ENCODE measurements at places on chromosomes 4 and X. TPM values are rescaled to one million over a fixed set of nuclear protein-coding genes. Genes with fewer than 3 reads are reported as not detected.

- peaks cover 9% of the 10 kb centered on the region for H3K27me3 ChIP-seq
- H3K27ac ChIP-seq = no peak overlapping the region
- no peaks in the 10 kb centered on the region for H3K36me3 ChIP-seq
- H3K4me1 ChIP-seq = no peaks in the 10 kb centered on the region
- peak; percentile 23 for DNase-seq
Observed at GRCh38 chrX:102835504-102836146, 101.4 kb upstream of the RAB40AL start.

DNA sequence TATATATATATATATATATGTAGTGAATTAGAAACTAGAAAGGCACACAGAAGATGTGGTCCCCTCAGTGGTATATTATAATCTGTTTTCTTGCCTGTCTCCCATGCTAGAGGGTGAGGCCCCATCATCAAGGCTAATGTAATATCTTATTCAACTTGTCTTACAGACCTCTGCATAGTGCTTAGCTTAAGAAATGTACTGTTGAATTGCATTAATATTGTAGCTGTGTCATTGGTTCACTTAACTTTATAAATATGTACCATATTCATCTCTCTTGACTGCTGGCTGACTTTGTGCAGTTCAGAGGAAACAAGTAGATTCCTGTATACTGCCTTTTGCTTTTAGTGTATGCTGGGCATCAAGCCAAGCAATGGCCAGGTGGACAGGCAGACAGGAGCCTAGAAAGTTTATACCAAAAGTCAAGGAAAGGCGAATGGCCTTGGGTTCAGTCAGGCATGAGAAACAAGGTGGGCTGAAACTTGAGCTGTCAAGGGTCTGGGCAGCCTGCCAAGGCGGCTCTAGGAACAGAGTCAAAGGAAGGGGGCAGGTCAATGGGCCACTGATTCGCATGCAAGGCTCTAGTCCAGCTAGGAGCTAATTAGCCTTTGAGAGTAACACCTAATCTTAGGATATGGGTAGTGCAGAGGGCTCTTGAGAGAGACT, 78.8 kb upstream of the LEF1 start:
- H3K27ac ChIP-seq = no peak overlapping the region
- H3K27me3 ChIP-seq = no peaks in the 10 kb centered on the region
- no peak overlapping the region for H3K4me3 ChIP-seq
- H3K4me1 ChIP-seq = no peaks in the 10 kb centered on the region

- H3K4me1 ChIP-seq = no peaks in the 10 kb centered on the region
- H3K27me3 ChIP-seq = no peaks in the 10 kb centered on the region
- no peak for DNase-seq
- no peak overlapping the region for H3K27ac ChIP-seq
Observed at GRCh38 chr4:94036964-94037363, 170.7 kb upstream of the SMARCAD1 start.

GRCh38 chr4:176981074-176981473, 188.4 kb upstream of the VEGFC start:
- no peaks in the 10 kb centered on the region for H3K36me3 ChIP-seq
- H3K27ac ChIP-seq = no peak overlapping the region
- no peak for DNase-seq

DNA sequence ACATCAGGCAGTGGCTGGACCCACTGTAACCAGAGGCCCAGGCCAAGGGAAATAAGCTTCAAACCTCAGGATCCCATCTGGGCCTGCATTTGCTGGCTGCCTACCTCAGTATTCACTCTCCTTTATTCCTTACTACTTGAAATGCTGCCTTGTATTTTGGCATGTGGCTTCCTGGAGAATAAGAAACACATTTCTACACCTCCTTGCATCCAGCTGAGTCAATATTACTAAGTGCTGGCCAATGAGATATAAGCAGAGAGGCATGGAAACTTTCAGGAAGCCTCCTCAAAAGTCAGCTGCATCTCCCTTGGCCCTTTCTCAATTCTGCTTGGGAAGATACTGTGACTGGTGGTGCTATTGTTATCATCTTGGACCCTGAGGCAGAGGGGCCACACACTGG, 59.8 kb upstream of the RELL1 start:
- no peaks in the 10 kb centered on the region for H3K4me1 ChIP-seq
- no peaks in the 10 kb centered on the region for H3K36me3 ChIP-seq
- no peak overlapping the region for H3K4me3 ChIP-seq
- no peak for DNase-seq
- no peaks in the 10 kb centered on the region for H3K27me3 ChIP-seq

GRCh38 chr4:105277702-105278101, 131.0 kb downstream of the TET2 start:
- DNase-seq = no peak
- H3K36me3 ChIP-seq = peaks cover 29% of the 10 kb centered on the region
- no peaks in the 10 kb centered on the region for H3K27me3 ChIP-seq
- no peaks in the 10 kb centered on the region for H3K4me1 ChIP-seq
- H3K27ac ChIP-seq = no peak overlapping the region
- H3K4me3 ChIP-seq = no peak overlapping the region

The DGKK gene
- not detected for total RNA-seq

- no peak overlapping the region for H3K4me3 ChIP-seq
- DNase-seq = no peak
- no peaks in the 10 kb centered on the region for H3K27me3 ChIP-seq
- H3K27ac ChIP-seq = no peak overlapping the region
- no peaks in the 10 kb centered on the region for H3K36me3 ChIP-seq
- H3K4me1 ChIP-seq = no peaks in the 10 kb centered on the region
Observed at GRCh38 chr4:110449947-110450346, 26.0 kb upstream of the ENPEP start.

The MAGEA9B gene
- total RNA-seq = not detected

- H3K36me3 ChIP-seq = no peaks in the 10 kb centered on the region
- H3K4me1 ChIP-seq = no peaks in the 10 kb centered on the region
- H3K27me3 ChIP-seq = no peaks in the 10 kb centered on the region
- no peak for DNase-seq
- H3K27ac ChIP-seq = no peak overlapping the region
- H3K4me3 ChIP-seq = no peak overlapping the region
Observed at GRCh38 chr4:4994312-4995097, 24.8 kb downstream of the CYTL1 start.

GRCh38 chr4:187558391-187558790, 437.2 kb upstream of the ZFP42 start:
- no peaks in the 10 kb centered on the region for H3K36me3 ChIP-seq
- no peak overlapping the region for H3K27ac ChIP-seq
- no peak for DNase-seq
- H3K4me3 ChIP-seq = no peak overlapping the region

The MAP7D2 gene
- total RNA-seq = 0.29 TPM

The OTC gene
- total RNA-seq = not detected

DNA sequence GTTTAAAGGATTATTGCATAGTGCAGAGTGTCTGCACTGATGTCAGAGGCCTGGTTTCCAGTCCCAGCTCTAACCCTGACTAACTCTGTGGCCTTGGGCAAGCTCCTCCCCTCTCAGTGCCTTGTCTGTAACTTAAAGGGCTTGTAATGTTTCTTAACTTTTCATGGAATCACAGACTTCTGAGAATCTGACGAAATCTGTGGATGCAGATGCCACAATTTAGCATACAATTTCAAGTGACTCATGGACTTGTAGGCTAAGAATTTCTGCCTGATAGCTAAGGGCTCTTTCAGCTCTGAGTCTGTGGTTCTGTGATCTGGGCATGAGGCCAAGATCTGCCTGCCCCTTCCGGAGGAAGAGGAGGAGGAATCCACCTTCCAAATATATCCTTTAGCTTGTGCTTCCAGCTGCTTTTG, 236.9 kb downstream of the AR start:
- H3K4me3 ChIP-seq = no peak overlapping the region
- H3K36me3 ChIP-seq = no peaks in the 10 kb centered on the region
- peaks cover 7% of the 10 kb centered on the region for H3K4me1 ChIP-seq
- peak; percentile 91 for DNase-seq
- no peaks in the 10 kb centered on the region for H3K27me3 ChIP-seq

- H3K27ac ChIP-seq = no peak overlapping the region
- DNase-seq = no peak
- H3K4me3 ChIP-seq = no peak overlapping the region
Observed at GRCh38 chr4:48642421-48643374, 137.4 kb downstream of the FRYL start.

DNA sequence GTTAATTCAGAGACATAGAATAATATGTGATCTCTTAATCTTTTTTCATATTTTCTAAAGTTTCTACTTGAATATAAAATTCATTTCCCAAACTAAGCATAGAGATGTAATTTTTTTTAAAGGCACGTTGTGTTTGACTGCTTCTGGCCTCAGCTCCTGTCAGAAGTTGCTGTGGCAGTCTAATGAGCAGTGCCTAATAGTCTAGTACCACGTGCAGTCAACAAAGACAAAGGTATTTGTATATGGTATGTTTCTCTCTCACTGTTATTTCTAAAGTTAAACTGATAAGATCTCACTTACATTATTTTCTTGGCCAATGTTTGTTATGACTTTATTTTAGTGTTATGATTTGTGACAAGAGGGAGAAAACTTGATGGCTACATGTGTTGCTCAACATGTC, 48.6 kb upstream of the MCUB start:
- H3K36me3 ChIP-seq = peaks cover 39% of the 10 kb centered on the region
- H3K4me3 ChIP-seq = no peak overlapping the region
- no peaks in the 10 kb centered on the region for H3K27me3 ChIP-seq
- no peaks in the 10 kb centered on the region for H3K4me1 ChIP-seq
- no peak for DNase-seq
- no peak overlapping the region for H3K27ac ChIP-seq

DNA sequence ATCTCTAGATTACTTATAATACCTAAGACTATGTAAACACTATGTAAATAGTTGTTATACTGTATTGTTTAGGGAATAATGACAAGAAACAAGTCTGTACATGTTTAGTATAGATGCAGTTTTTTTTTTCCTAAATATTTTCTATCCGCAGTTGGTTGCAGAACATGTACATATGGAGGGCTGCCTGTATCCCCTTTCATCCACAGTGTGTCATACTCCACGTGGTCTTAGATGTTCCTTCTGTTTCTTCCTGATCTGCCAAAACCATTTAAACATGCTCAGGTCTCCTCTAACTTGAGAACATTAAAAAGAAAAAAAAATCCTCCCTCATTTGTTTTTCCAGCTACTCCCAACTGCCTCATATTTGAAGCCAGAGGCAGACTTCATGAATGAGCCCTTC, 14.0 kb downstream of the OCIAD1 start:
- DNase-seq = no peak
- H3K4me1 ChIP-seq = no peaks in the 10 kb centered on the region
- H3K36me3 ChIP-seq = no peaks in the 10 kb centered on the region
- H3K4me3 ChIP-seq = no peak overlapping the region

The TLR8 gene
- total RNA-seq = 2.9 TPM

GRCh38 chrX:258291-259040, 22.7 kb upstream of the PLCXD1 start:
- no peaks in the 10 kb centered on the region for H3K36me3 ChIP-seq
- H3K4me1 ChIP-seq = peaks cover 7% of the 10 kb centered on the region
- H3K27me3 ChIP-seq = no peaks in the 10 kb centered on the region

DNA sequence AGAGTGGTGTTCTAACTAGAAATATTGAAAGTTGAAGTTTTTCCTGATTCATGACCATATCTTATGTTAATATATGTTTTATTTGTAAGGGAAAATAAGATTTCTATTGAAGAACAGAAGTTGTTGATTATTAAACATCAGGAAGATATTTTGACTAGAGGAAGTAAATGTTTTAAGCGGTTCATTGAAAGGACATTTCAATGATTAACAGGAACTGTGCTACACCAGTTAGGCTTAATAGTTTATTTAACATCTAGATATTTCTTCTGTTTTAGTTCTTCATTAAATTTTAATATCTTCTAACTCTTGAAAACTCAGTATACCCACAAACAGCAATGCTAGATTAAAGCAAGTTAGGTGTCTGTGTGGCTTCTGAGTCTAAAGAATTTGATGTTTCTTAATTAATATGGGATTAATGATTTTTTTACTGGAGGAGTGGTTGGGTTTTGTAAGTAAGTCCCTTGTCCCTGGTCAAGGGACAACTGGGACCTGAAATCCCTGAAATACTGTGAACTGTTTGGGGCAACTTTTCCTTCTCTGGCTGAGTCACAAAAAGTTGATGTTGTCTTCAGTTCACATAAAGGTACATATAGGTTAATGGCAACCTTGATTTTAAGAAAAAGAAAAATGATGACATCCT, 42.9 kb upstream of the CYP4V2 start:
- H3K27ac ChIP-seq = no peak overlapping the region
- DNase-seq = no peak

DNA sequence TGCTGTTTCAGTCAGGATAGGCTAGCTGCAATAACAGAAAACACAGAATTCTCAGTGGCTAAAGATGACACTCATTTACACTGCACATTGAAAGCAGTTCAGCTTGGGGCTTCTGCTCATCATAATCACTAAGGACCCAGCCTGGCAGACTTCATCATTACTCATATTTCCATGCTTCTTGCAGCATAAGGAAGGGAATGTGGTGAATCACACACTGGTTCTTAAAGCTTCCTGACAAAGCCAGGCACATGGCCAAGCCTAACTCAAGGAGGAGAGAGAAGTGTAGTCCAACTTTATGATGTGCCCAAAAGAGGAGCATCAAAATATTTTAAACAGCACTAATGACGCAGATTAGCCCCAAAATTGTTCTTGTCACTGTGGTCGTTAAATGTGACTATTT, 186.5 kb downstream of the BANK1 start:
- H3K4me1 ChIP-seq = no peaks in the 10 kb centered on the region
- no peak overlapping the region for H3K4me3 ChIP-seq
- no peaks in the 10 kb centered on the region for H3K27me3 ChIP-seq
- no peaks in the 10 kb centered on the region for H3K36me3 ChIP-seq

The PABPC4L gene
- total RNA-seq = 1.1 TPM

DNA sequence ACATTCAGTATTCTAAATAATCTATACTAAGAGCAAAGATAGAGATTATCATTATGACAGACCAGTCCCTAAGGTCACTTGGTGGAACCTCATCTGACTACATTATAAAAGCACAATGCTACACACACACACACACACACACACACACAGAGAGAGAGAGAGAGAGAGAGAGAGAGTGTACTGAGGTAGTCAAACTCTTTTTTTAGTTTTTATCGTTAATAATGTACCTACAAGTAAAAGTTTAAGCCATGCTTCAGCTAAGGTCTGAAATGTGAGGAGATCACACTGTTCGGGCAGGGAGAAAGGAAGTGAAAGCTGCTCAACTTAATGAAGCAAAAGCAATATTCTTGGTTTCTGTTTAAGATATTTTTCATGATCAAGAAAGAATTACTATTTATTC, 75.8 kb upstream of the CCDC160 start:
- no peak overlapping the region for H3K27ac ChIP-seq
- no peak for DNase-seq
- H3K27me3 ChIP-seq = peaks cover 26% of the 10 kb centered on the region

GRCh38 chrX:99371976-99372595, 1038.0 kb downstream of the PCDH19 start:
- H3K27me3 ChIP-seq = peaks cover 9% of the 10 kb centered on the region
- H3K4me3 ChIP-seq = no peak overlapping the region
- DNase-seq = no peak
- H3K27ac ChIP-seq = no peak overlapping the region

Data from adrenal gland (tissue), 19 donors.